ENCODE measurements at places on chromosomes 2 and 18.

DNA sequence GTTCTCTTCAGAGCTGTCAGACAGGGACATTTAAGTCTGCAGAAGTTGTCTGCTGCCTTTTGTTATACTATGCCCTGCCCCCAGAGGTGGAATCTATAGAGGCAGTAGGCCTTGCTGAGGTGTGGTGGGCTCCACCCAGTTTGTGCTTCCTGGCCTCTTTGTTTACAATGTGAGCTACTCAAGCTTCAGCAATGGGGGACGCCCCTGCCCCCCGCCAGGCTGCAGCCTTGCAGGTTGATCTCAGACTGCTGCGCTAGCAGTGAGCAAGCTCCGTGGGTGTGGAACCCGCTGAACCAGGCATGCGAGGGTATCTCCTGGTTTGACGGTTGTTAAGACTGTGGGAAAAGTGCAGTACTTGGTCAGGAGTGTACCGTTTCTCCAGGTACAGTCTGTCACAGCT lies 24.0 kb upstream of the PAIP2B start:
- no peak for DNase-seq

DNA sequence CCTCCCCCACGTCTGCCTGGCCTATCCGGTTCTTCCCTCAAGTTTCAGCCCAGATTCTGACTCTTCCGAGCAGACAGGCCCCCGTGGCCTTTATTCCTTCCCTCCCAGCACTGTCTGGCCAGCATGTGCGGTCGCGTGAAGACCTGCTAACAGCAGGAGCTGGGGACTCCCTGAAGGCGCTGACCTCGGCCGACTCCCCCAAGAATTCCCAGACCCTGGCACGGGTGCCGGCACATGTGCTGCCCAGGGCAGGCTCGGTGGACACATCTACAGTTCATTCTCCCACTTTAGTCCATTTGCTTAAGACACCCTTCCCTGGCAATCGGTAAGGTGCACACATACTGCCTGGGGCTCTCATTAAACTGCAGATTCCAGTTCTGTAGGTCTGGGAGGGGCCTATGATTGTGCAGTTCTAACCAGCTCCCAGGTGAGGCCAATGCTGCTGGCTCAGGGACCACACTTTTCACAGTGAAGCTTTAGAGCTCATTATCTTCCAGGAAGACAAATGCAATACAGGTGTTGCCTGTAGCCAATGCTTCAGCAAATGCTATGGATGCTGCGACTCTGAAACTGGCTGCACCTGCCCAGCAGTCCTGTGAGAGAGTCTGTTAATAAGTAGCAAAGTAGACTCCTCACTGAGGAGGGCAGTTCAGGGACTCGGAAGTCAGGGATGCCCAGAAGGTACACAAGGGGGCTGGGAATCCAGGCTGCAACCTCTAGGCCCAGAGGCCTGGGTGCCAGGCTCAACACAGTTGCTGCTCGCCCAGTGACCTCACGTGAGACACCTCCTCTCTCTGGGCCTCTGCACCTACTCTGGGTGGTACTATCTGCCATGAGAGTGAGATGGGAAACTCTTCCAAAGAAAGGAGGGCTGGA lies 45.4 kb upstream of the TAF1B start:
- no peak for DNase-seq

- DNase-seq = no peak
Observed at GRCh38 chr18:25056429-25056828, 295.5 kb downstream of the ZNF521 start.

- DNase-seq = peak; percentile 52
Observed at GRCh38 chr2:189698020-189698887, 23.8 kb downstream of the ANKAR start.

- DNase-seq = peak; percentile 78
Observed at GRCh38 chr2:128236491-128237035, 82.1 kb downstream of the HS6ST1 start.

- no peak for DNase-seq
Observed at GRCh38 chr2:100242476-100242875, 79.8 kb downstream of the LONRF2 start.

DNA sequence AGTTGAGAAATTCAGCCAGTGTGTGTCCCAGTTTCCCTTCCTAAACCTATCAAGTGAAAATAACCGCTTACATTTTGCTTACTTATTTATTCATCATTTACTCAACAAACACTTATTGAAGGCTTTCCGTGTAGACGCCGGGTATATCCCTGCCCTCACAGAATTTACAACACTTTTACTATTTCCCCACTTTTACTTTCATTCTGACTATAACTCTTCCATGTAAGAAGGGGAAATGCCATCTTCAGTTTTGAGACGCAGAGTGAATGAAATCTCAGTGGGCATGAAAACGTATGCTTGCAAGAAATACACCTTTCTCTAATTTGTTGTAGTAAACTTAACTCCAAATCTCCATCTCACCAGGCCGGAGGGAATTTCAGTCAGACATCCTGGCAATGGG lies 251.0 kb upstream of the CHAC2 start:
- no peak for DNase-seq

DNA sequence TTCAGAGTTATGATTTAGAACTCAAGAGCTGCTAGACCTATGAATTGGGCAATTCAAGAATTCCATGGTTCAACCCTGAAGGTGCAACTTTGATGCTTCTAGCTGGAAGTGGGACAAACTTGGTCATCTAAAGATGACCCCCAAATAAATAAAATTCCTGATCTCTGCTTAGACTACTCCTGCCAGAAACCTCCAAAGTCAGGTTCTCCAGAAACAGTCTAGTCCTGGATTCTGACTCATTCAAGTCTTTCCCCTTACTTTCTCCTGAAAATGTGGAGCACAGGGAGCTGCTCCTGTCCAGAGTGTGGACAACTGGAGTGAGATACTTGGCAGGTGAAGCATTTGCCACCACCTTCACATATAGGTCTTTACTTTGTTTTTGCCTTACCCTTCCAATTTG lies 557.7 kb upstream of the TNP1 start:
- no peak for DNase-seq

DNA sequence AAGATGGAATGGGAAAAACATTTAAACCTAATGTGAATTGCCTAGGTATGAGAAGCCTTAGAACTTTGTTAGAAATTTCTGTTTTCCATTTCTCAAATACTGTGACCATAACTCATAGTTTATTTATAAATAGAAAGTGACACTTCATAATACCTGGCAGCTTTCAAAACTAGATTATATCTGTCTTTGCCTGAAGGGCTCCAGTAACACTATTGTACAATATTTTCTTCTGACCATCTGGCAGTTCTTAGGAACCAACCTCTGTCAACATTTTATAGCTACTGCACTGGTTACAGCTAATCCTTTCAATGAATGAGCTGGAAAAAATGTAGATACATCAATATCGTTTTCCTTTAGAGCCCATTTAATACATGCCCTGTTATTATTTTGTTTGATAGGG lies 237.4 kb downstream of the CAMKMT start:
- no peak for DNase-seq

- DNase-seq = peak; percentile 71
Observed at GRCh38 chr2:111946294-111947114, 48.1 kb downstream of the MERTK start.

GRCh38 chr2:96869822-96870625 lies at the start of gene SEMA4C:
TSS of gene SEMA4C (minus strand) at chr2:96870080. CDS start at chr2:96867886, 2,194 bp downstream.
- DNase-seq = peak; percentile 47

GRCh38 chr2:37322368-37322767 lies 2.3 kb downstream of the PRKD3 start:
- peak; percentile 59 for DNase-seq

DNA sequence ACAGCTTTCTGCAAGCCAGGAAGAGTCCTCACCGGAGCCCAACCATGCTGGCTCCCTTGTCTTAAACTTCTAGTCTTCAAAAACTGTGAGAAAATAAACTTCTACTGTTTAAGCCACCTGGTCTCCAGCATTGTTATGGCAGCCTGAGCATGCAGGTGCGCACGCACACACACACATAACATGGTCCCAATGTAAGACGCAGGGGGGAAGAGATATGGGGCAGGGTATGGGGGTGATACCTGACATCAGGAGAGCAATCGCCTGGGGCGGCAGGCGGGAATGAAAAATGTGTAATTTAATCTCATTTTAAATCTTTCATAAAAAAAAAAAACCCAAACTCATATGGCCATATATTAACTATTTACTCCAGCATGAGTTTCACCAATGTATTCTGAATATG lies 18.0 kb downstream of the HJURP start:
- DNase-seq = no peak

GRCh38 chr18:51278045-51278649 lies 80.7 kb upstream of the MEX3C start:
- DNase-seq = peak; percentile 40

DNA sequence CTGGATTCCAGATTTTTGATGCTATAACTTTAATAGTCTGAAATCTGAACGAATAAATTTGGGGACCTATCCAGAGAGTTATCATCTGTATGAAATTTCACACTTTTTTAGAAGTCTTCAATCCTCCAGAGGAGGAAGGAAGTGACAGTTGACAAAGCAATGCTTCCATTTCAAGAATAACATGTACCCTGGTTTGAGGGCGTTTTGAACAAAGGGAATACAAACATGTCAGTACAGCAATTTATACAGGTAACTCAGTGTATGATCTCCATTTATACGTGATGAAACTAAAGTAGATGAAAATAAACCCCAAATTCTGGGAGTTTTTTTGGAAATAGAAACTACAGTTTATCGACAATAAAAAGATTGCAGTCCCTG lies 42.2 kb downstream of the CIB4 start:
- no peak for DNase-seq

GRCh38 chr18:813172-814071 lies 1.4 kb upstream of the YES1 start:
- no peak for DNase-seq

- peak; percentile 52 for DNase-seq
Observed at GRCh38 chr2:95231723-95232122, 24.4 kb downstream of the ZNF892 start.

DNA sequence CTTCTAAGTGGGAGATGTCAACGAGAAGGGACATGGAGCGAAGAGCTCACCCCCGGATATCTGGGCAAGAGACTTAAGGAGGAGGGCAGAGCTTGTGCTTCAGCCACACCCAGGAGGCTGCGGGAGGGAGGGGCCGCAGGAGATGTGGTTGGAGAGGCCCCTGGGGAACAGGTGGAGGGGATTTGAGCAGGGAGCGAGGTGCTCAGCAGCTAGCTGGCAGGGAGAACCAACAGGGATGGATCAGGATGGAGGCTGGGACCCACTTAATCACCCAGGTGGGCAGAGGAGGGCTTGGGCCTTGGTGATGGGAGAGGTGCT lies 78.3 kb downstream of the MBP start:
- DNase-seq = no peak

DNA sequence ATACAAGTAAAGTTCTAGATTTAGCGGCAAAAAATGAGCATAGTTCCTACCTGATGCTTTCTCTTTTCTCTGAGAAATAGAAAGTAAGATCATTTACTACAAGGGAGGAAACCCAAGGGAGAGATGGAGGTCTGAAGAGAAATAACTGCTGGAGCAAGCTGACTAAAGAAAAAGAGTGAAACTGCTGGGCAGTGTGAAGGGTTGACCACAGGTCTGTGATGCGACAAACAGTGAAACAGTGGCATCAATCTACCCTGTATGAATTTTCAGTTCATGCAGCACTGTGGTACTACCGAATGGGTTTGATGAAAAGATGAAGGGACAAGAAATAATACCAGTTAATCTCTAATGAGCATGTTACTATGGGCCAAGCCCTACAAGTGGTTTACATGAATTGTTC lies 52.2 kb downstream of the CUL3 start:
- no peak for DNase-seq

GRCh38 chr2:222842491-222843174 lies 18.2 kb upstream of the ACSL3 start:
- no peak for DNase-seq

GRCh38 chr2:84902526-84902925 lies 2.9 kb upstream of the TMSB10 start:
- DNase-seq = no peak

GRCh38 chr2:42492691-42493467 lies 903 bp downstream of the KCNG3 start:
- no peak for DNase-seq

- no peak for DNase-seq
Observed at GRCh38 chr2:119494163-119494790, 30.0 kb downstream of the SCTR start.

DNA sequence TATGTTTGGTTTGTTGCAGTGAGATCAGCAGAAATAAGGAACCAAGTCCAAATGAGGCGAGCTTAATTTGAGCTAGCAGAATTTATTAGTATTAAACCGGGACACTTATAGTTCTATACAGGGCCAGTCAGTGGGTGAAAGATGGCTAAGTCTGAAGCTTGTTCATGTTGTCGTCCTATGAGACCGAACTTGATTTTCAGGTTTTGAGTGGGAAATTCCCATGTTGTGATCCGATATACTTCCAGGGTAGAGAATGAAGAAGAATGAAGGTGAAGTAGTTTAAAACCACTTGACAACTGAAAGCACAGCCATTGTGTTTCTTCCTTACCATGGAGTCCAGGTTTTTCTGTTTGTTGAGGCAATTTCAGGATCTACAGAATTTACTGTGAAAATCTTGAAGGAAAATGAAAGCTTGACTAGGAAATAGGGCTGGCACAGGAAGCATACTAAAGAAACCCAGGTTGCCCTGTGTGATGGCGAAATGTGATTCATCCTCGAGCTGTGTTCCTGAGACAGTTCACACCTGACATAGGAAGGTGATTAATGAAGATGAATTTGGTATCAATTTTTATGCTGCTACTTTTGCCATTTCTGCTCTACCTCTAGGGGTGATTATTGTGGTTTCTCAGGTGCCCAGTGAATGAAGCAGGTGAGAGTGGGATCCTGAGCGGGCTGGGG lies 37.6 kb upstream of the MGAT5 start:
- no peak for DNase-seq

- DNase-seq = no peak
Observed at GRCh38 chr2:100630473-100630977, 67.7 kb downstream of the PDCL3 start.

DNA sequence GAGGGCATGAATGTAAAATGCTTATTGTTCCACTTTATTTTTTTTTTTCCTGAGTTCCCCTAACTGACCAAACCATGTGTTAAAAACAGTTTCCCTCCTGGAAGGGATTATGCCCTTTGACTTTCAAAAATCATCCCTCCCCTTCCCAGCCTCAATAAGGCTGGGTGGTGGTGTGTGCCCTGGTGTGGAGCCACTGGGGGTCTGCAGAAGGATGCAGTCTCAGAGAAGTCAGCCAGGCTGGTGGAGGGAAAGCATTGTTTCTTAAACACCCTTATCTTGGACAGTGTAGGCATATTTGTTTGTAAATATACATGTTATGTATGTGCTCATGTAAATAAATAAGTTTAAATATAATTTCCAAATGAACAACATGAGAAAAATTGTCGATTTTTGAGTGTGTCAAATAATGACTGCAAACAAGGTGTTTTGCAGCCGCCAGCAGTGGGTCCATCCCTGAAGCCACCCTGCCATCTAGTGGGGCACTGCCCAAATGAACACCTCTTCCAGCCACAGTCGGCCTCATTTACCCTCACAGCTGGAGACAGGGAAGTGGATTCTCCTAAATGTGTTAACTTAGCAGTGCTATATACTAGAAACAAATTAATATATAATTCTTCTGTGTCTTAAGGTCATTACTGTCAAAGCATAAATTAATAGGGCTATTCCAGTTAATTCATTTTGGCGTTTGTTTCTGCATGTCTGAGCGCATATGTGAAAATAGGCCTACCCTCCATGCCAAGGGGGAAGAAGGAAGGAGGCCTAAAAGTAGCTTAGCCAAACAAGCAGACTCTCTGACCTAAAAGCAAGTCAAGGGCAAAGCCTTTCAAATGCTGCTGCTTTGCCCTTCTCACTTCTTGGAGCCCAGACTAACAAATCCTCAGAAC lies 209.6 kb upstream of the PIK3C3 start:
- peak; percentile 30 for DNase-seq

GRCh38 chr2:881204-881918 lies 69.3 kb upstream of the SNTG2 start:
- no peak for DNase-seq

GRCh38 chr2:37390777-37391176 lies 46.3 kb downstream of the QPCT start:
- no peak for DNase-seq
